ENCODE measurements at places on chromosomes 3 and 15.

- no peak for DNase-seq
Measured at GRCh38 chr3:142611206-142611605, 15.0 kb downstream of the PLS1 start.

DNA sequence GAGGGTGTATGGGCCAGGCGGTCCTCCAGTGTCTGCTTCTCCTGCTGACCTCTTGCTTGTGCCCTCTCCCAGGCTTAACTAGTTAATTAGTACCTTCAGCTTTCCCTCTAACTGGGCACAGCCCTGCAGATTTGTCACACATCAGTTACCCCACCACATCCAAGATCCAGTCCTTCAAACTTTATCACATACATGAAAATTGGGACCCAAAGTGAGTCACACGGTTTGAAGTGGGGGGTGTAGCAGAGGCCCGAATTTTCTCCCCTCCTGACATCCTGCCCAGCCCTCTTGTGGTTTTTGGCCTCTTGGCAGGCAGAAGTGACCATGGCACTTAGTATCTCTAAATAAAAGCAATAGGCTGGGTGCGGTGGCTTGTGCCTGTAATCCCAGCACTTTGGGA lies 3.9 kb downstream of the MAPKAPK3 start:
- DNase-seq = no peak

GRCh38 chr3:70138606-70139005 lies 139.1 kb downstream of the SAMMSON start:
- no peak for DNase-seq

GRCh38 chr3:23785097-23785645 lies 20.6 kb upstream of the UBE2E1 start:
- no peak for DNase-seq

GRCh38 chr3:138513090-138513843 lies 78.9 kb downstream of the ESYT3 start:
- no peak for DNase-seq

DNA sequence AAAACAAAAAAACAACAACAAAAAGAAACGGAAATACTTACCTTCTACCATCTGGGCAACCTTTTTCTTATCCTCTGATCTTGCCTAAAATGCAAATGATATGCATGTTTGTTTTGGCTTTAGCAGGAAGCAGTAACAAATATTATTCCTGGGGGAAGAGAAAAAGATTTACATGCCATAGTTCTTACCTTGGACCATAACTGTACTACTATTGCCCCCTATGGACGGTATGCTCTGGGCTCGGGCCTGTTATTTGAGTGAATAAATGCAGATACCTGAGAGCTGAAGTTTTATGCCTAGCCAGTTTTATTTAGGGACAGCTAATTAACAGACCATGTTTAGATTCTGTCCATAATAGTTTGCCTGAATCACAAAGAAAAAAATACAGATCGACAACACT lies 12.6 kb upstream of the STARD5 start:
- no peak for DNase-seq

DNA sequence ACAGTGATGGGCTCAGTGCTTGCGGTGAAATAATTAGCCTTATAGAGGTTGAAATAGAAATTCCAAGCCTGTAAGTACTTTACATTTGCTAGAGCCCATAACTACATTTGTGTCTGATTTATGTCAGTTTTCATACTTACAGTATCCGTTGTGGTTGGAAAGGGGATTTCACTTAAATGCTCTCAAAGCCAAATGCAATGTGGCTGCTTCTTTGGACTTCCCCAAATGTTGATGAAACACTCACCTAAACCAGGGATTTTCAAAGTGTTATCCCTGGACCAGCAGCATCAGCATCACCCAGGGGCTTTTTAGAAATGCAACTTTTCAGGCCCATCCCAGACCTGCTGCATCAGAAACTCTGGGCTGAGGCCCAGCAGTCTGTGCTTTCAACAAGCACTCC lies 378.7 kb downstream of the MCTP2 start:
- DNase-seq = no peak

- DNase-seq = no peak
Measured at GRCh38 chr3:120407508-120408287, 43.1 kb downstream of the FSTL1 start.

GRCh38 chr3:150069154-150069527 lies 98.4 kb upstream of the PFN2 start:
- no peak for DNase-seq

DNA sequence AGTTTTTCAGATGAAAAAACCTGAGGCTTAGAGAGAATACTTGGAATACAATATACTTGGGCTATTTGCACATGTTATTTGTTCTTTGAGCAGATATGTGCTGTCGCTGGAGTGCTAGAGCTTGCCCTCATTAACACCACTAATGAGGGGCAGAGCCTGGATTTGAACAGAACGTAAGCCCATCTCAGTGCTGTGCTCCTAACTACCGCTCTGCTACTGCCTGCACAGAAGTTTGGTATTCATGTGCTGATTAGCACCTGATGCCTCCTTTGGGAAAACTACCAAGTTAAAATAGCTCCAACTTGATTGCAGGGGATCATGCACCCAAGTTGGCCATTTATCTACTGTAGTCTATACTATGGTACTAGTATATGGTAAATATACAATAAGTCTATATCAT lies 3.6 kb downstream of the GPR87 start:
- DNase-seq = no peak

GRCh38 chr15:96187341-96188305 lies 142.9 kb upstream of the NR2F2 start:
- no peak for DNase-seq

GRCh38 chr15:79820820-79821219 lies 76.0 kb downstream of the MTHFS start:
- no peak for DNase-seq

DNA sequence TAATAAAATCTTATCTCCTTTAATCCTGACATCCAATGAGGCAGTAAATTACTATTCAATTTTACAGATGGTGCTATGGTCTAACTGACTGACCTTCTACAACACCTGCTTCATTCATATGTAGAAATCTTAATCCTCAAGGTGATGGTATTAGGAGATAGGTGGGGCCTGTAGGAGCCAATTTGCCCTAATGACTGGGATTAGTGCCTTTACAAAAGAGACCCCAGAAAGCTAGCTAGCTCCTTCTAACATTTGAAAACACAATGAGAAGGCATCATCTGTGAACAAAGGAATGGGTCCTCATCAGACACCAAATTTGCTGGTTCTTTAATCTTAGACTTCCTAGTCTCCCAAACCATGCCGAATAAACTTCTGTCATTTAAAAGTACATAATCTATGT lies 137.4 kb upstream of the UBP1 start:
- no peak for DNase-seq

GRCh38 chr15:76988867-76989780 lies 5.8 kb upstream of the PSTPIP1 start:
- no peak for DNase-seq
